ENCODE measurements at places on chromosomes 16 and 17.

GRCh38 chr16:86281421-86281820, 228.9 kb upstream of the FOXF1 start:
- DNase-seq, result no peak

GRCh38 chr17:48100591-48101011, 677 bp downstream of the CBX1 start:
- DNase-seq, result no peak

DNA sequence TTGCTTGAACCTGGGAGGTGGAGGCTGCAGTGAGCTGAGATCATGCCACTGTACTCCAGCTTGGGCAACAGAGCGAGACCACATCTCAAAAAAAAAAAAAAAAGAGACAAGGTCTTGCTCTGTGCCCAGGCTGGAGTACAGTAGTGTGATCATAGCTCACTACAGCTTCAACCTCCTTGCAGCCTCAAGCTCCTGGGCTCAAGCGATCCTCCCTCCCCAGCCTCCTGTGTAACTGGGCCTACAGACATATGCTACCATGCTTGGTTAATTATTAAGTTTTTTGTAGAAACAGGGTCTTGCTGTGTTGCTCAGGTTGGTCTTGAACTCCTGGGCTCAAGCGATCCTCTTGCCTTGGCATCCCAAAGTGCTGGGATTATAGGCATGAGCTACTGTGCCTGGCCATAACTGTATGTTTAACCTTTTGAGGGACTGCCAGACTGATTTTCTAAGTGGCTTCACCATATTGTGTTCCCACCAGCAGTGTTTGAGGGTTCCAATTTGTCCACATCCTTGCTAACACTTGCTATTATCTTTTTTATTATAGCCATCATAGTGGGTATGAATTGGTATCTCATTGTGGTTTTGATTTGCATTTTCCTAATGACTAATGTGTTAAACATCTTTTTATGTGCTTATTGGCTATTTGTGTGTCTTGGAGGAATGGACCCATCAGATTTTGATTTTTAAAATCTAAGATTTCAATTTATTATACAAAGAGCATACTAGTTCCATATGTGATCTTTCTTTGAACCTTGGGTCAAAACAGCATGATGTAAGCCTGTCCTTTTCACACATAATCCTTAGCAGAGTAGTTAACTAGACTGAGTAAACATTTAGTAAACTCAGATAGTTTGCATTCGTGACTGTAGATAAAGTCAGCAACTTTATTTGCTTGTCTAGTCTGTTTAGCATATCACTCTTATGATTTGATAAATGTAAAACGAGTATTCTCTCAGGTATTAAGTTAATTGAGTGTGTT, 38.1 kb upstream of the KPNB1 start:
- DNase-seq, result no peak

GRCh38 chr16:23279721-23280153, 22.4 kb upstream of the SCNN1B start:
- DNase-seq, result no peak

GRCh38 chr17:61457226-61457983, 5.2 kb downstream of the TBX4 start:
- no peak for DNase-seq

Measured in inflammatory macrophage treated with lipopolysaccharide for 4 hours (primary cell).